Activated T-cell treated with anti-CD3 and anti-CD28 coated beads, Interleukin-2, amount 50 U/mL, for 72 hours (primary cell): ENCODE measurements at places on chromosomes 16 and 17.

DNA sequence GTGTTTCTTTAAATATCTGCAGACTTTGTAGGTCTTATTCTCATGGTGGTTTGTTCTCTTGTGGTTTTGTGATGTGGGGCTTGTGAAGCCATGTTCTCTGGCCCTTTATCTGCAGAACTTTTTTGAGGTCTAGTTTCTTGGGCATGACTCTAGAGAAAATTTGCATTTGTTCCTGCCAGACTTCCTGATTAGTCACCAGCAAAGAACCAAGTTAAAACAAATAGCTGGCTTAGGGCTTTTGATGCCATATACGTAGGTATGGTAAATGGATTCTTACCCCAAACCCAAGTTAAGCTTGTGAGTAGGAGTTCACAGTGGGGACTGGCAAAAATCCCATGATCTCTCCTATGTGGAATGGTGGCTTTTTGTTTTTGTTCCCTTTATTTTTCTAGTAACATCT lies 68.7 kb upstream of the IRX3 start:
- no peak overlapping the region for H3K4me3 ChIP-seq
- H3K27ac ChIP-seq, result no peak overlapping the region
- no peaks in the 10 kb centered on the region for H3K4me1 ChIP-seq
- peaks cover 8% of the 10 kb centered on the region for H3K27me3 ChIP-seq
- H3K36me3 ChIP-seq, result peaks cover 3% of the 10 kb centered on the region

DNA sequence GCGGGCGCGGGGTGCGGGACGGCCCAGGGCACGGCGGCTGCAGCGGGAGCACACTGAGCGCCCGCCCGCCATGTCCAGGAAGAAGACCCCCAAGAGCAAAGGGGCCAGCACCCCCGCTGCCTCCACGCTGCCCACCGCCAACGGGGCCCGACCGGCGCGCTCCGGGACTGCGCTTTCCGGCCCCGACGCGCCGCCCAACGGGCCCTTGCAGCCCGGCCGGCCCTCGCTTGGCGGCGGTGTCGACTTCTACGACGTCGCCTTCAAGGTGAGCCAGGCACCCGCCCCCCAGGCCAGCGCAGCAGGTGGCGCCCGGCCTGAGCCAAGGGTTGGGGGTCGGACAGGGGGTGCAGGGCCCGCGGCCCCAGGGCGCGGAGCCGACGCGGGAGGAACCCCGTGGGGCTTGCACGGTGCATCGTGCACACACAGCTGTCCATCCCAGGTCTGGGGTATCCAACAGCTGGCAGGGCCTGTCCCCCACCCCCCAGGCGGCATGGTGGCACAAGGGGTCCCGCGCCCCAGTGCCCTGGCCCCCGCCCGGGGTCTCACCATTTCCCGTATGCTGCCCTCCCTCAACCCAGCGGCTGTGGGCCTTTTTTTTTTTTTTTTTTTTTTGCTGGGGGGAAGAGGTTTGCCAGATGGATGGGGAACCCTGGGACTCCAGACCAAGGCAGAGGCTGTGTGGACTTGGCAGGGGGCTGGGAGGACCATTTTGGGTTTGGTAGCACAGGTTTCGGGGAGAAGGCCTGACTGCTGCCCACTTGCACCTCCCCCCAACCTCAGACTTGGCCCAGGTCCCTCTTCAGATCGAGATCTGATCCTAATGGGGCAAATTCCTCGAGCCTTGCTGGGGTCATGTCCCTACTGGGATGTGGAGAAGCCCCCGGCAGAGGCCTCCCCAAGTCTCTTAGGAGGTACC lies 547 bp downstream of the RAB26 start:
- peak overlapping the region; percentile 73 for H3K4me3 ChIP-seq
- no peaks in the 10 kb centered on the region for H3K27me3 ChIP-seq
- no peaks in the 10 kb centered on the region for H3K36me3 ChIP-seq
- H3K27ac ChIP-seq, result no peak overlapping the region
- H3K4me1 ChIP-seq, result peaks cover 51% of the 10 kb centered on the region
- peak; percentile 50 for DNase-seq

- H3K27me3 ChIP-seq, result no peaks in the 10 kb centered on the region
- no peaks in the 10 kb centered on the region for H3K4me1 ChIP-seq
- no peak overlapping the region for H3K4me3 ChIP-seq
- no peak for DNase-seq
- H3K27ac ChIP-seq, result no peak overlapping the region
- no peaks in the 10 kb centered on the region for H3K36me3 ChIP-seq
Observed at GRCh38 chr17:64687961-64688360, 25.9 kb upstream of the SMURF2 start.

- H3K27ac ChIP-seq, result no peak overlapping the region
- no peak overlapping the region for H3K4me3 ChIP-seq
- H3K36me3 ChIP-seq, result no peaks in the 10 kb centered on the region
- DNase-seq, result no peak
- H3K27me3 ChIP-seq, result no peaks in the 10 kb centered on the region
Observed at GRCh38 chr16:19831678-19832077, 53.0 kb downstream of the GPRC5B start.

- peak overlapping the region; percentile 5 for H3K27ac ChIP-seq
- peaks cover 16% of the 10 kb centered on the region for H3K4me1 ChIP-seq
- no peak for DNase-seq
Observed at GRCh38 chr17:14061666-14062560, 7.4 kb upstream of the COX10 start.

GRCh38 chr17:69401251-69401650 lies 13.2 kb upstream of the MAP2K6 start:
- no peak overlapping the region for H3K27ac ChIP-seq
- no peaks in the 10 kb centered on the region for H3K36me3 ChIP-seq
- H3K27me3 ChIP-seq, result no peaks in the 10 kb centered on the region
- H3K4me1 ChIP-seq, result peaks cover 10% of the 10 kb centered on the region
- H3K4me3 ChIP-seq, result no peak overlapping the region

GRCh38 chr16:15450624-15451023 lies 16.2 kb downstream of the BMERB1 start:
- H3K4me1 ChIP-seq, result no peaks in the 10 kb centered on the region
- no peaks in the 10 kb centered on the region for H3K27me3 ChIP-seq
- DNase-seq, result no peak
- H3K4me3 ChIP-seq, result no peak overlapping the region

DNA sequence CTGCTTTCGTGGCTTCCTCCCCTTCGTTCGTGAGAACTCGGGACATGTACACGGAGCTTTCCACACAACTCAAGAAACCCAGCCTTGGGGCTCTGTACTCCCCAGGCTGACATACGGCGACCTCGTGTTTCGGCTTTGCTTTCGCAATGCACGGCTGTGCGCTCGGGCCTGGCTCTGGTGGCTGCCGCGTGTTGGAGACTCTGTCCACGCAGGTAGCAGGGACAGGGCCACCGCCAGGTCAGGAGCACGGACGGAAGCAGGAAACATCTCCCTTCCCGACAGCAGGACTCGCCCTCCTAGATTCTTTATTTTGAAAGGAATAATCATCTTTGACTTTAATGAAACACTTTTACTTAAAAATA lies 17.3 kb downstream of the UTS2R start:
- no peak overlapping the region for H3K27ac ChIP-seq
- no peaks in the 10 kb centered on the region for H3K27me3 ChIP-seq
- H3K36me3 ChIP-seq, result no peaks in the 10 kb centered on the region

DNA sequence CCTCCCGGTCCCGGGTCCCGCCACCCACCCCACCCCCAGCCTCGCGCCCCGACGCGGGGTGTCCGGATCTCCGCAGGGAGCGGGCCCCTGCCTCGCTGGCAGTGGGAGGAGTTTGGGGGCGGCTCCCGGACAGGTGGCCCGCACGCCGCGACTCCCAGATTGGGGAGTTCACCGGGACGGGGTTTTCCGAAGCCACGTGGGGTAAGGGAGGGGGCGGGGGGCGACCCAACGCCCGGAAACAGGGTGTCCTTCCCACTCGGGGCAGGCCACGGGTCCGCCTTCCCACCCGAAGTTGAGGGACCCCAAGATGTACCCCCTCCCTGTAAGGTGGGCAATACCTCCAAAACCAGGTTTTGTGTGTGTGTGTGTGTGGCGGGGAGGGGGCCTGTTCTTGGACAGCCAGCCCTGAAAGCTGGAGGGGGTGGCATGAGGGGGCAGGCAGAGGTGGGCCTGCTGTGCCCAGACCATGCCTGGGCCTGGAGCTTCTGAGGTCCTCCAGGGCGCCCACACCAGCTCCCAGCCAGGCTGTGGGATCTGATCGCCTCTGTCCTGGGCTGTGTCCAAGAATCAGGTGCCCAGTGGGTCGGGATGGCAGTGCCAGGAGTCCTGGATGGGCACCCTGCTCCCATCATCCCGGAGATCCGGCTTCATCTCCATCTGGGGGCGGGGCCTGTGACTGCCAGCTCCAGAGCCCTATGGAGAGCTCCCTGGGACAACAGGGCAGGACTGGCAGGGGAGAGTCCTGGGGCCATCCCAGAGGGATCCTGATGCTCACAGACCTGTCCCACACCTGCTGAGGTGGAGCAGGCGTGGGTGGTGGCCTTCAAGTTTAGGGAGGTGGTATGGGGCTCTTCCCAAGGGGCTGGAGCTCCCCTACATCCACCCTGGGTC lies 767 bp downstream of the SYNGR2 start:
- peak overlapping the region; percentile 46 for H3K27ac ChIP-seq
- peak overlapping the region; percentile 78 for H3K4me3 ChIP-seq
- peaks cover 48% of the 10 kb centered on the region for H3K4me1 ChIP-seq
- DNase-seq, result peak; percentile 54
- H3K36me3 ChIP-seq, result peaks cover 10% of the 10 kb centered on the region

GRCh38 chr16:1447965-1448364 lies 3.6 kb upstream of the CCDC154 start:
- no peak overlapping the region for H3K27ac ChIP-seq
- no peak overlapping the region for H3K4me3 ChIP-seq
- DNase-seq, result no peak
- H3K4me1 ChIP-seq, result no peaks in the 10 kb centered on the region
- H3K27me3 ChIP-seq, result no peaks in the 10 kb centered on the region
- no peaks in the 10 kb centered on the region for H3K36me3 ChIP-seq

DNA sequence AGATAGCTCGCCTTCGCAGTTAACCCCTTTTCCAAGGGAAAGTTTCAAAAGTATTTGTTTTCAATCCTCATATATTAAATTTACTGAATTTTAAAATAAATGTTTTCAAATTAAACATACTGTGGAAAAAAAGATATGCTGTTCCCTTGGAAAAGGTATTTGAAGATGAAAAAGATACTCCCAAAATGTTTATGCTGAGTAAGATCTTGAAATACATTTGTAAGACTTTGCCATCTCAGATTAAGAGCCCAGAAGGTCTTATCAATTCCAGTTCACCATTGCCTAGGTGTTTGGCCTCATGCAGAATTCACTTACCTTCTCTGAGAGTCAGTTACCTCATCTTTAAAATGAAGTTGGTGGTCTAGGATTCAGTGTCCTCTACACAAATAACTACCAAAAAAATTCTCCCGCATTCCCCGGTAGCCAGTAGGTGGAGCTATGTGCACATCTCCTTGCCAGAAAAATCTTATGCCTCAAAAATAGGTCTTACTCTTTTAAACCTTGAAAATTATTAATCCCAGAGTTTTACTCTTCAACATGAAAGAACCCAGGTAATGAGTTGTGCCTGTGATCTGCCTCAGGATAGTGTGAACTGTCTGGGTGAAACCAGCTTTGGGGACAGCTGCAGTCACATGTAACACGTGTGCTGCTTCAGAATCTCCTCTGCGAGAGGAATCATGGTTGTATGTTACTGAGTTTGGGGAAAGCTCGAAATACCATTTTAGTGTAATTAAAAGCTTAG lies 178.3 kb downstream of the MRTFB start:
- H3K4me1 ChIP-seq, result peaks cover 16% of the 10 kb centered on the region
- H3K4me3 ChIP-seq, result no peak overlapping the region
- H3K36me3 ChIP-seq, result peaks cover 8% of the 10 kb centered on the region
- no peaks in the 10 kb centered on the region for H3K27me3 ChIP-seq

DNA sequence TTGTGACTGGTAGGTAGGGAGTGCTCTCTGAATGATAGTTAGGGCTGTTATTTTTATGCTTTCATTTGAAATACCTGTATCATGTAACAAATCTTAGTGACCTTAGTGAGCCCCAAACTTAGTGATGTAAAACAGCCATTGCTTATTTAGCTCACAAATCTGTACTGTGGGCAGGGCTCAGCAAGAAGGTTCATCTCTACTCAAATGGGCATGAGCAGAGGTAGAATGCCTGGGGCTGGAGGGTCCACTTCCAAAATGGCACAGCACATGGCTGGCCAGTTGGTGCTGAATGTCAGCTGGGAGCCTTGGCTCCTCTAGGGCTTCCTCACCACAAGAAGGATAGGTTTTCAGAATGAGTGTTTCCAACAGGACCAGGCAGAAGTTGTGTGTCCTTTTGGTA lies 49.3 kb upstream of the FOXF1 start:
- H3K27me3 ChIP-seq, result peaks cover 13% of the 10 kb centered on the region
- DNase-seq, result no peak
- H3K4me3 ChIP-seq, result no peak overlapping the region
- no peak overlapping the region for H3K27ac ChIP-seq

DNA sequence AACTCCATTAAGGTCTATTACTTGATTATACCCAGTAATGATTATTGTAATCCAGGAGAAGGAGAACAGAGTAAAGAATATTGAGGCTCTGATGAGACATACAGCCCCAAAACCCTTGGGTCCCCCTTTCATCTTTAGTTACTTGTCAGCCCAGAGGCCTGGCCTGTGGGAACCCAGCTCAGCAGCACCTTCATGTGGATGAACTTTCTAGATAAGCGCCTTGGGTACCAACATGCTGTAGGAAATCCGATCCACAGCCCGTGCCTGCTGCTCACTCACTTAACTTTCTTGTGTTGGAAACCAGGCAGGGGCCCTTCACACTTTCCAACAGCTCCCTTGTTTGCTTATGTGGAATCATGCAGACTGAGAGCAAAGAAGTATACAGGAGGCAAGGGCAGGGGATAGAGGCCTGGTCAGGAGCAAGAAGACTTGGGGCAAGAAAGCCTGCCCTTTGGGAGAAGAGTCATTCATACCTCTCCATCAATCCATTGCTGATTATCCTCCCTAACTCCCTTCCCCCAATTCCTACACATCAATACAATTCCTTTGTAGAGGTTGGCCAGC lies 64.0 kb upstream of the SOX9 start:
- H3K36me3 ChIP-seq, result no peaks in the 10 kb centered on the region
- no peaks in the 10 kb centered on the region for H3K4me1 ChIP-seq
- no peaks in the 10 kb centered on the region for H3K27me3 ChIP-seq
- H3K27ac ChIP-seq, result no peak overlapping the region

- H3K36me3 ChIP-seq, result no peaks in the 10 kb centered on the region
- DNase-seq, result no peak
- H3K4me1 ChIP-seq, result peaks cover 77% of the 10 kb centered on the region
- no peak overlapping the region for H3K4me3 ChIP-seq
- H3K27me3 ChIP-seq, result peaks cover 6% of the 10 kb centered on the region
- H3K27ac ChIP-seq, result no peak overlapping the region
Observed at GRCh38 chr17:77366558-77367245, 225.9 kb downstream of the SEC14L1 start.

DNA sequence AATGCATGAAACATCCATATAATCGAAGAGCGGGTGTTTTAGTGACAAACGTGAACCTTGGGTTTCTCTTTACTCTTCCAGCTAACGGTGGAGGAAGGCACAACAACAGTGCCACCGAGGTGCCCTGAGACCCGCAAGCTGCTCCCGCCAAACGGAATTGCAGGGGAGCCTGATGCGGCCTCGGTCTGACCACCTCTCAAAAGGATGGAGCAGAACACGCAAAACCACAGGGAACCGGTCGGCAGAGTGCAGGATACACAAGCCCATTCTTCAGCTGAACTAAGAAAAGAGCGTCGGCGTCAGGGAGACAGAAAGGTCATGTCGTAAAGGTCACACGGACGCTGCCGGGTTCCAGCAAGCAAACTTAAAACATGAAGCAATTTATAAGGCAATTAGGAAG lies 109.5 kb upstream of the ZNF750 start:
- H3K36me3 ChIP-seq, result peaks cover 34% of the 10 kb centered on the region
- DNase-seq, result no peak
- H3K27me3 ChIP-seq, result no peaks in the 10 kb centered on the region
- H3K4me1 ChIP-seq, result no peaks in the 10 kb centered on the region
- no peak overlapping the region for H3K4me3 ChIP-seq

- no peak for DNase-seq
- H3K27me3 ChIP-seq, result no peaks in the 10 kb centered on the region
- H3K4me1 ChIP-seq, result no peaks in the 10 kb centered on the region
- H3K27ac ChIP-seq, result no peak overlapping the region
- H3K36me3 ChIP-seq, result no peaks in the 10 kb centered on the region
- no peak overlapping the region for H3K4me3 ChIP-seq
Observed at GRCh38 chr17:13240851-13241250, 223.0 kb upstream of the ELAC2 start.
